CD4-positive, CD25-positive, alpha-beta regulatory T cell (primary cell): ENCODE measurements at places on chromosomes 2 and 18.

- no peak for DNase-seq
These were observed 129.0 kb upstream of the ACVR2A start for GRCh38 chr2:147715807-147716206.

- no peak for DNase-seq
These were observed 11.1 kb downstream of the TET3 start for GRCh38 chr2:73995810-73996209.

DNA sequence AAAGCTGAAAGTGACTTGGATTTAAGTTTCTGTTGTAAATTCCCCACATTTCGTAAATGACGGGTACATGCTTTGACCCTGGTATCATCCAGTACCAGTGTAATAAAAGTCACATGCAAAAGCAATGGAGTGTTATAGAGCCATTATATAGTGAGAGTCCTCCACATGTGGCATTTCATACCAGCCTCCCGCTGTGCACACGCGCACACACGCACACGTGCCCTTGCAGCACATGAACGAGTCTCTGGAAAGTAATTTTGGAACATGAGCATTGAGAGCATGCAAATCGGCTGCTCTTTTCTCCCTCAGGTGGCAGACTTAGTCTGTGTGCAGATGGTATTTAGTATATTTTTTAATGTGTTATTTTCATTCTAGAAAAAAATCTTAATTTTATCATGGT lies 198.1 kb downstream of the ZNF407 start:
- no peak for DNase-seq

DNA sequence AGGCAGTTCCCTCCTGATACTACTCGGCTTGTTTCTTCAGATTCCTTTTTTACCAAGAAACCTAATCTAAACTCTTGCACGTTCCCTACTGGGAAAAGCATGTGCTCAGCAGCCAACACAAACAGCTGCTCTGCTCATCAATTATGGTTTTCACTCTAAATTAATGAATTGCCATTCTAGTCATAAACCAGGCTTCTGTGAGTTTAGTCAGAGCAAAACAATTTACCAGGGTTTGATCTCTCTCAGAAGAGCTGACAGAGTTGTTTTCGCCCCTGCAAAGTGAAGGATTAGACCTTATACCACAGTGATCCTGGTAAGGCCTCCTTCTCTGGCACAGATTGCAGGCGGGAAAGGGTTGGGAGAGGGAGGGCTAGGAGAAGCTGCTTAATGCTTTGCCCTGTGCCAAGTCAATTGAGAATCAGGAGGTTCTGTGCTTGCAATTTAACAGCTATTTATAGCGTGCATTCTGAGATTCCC lies 57.2 kb downstream of the REEP1 start:
- no peak for DNase-seq

DNA sequence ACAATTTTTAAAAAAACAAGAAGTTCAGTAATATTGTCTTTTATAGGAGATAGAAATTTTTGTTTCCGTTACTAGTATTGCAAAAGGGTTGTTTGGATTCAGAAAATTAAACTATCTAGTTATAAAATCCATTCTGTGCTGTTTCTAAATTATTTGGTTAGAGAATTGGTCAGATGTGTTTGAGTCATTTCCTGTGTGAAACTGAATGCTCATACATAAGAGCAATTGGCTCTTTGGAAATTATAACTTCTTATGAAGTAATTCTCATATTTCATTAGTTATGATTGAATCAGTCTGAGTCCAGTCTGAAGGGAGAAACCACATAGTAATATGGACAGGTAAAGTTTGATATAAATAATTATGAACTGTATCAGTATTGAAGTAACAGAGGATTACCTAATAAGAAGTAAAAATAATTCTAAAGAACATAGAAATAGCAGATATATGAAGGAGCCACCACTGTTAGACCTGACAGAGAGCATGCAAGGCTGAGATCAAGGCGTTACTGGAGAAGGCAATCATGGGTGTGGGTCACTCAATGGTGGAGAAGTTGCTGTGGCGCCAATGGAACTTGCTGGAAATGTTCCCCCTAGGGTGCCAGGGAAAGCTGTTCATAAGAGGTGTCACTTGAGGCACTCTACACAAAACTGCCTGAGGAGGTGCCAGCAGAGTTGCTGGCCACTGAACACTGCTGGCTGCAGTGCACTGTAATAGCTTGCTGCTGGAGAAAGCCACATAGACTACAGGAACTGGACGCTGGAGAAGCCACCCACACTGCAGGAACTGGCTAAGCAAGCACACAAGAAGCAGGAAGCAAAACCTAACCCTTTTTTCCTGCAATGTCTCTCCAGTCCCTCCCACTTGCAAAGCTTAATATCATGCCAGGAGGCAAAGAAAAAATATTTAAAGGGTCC lies 18.0 kb upstream of the FAP start:
- no peak for DNase-seq

DNA sequence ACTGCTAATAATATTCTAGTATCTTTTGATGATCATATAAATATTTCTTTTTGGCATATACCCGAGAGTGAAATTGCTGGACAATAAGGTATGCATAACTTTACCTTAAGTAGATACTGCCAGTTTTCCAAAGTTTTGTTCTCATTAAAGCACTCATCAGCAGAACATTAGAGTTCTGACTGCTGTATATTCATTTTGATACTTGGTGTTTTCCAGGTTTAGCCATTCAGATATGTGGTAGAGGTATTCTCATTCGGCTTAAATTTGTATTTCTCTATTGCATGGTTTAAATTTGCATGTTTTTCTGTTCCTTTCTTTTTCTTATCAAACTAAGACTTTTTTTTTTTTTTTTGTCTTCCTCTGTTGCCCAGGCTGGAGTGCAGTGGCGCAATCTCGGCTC lies 18.2 kb downstream of the CYBRD1 start:
- no peak for DNase-seq

DNA sequence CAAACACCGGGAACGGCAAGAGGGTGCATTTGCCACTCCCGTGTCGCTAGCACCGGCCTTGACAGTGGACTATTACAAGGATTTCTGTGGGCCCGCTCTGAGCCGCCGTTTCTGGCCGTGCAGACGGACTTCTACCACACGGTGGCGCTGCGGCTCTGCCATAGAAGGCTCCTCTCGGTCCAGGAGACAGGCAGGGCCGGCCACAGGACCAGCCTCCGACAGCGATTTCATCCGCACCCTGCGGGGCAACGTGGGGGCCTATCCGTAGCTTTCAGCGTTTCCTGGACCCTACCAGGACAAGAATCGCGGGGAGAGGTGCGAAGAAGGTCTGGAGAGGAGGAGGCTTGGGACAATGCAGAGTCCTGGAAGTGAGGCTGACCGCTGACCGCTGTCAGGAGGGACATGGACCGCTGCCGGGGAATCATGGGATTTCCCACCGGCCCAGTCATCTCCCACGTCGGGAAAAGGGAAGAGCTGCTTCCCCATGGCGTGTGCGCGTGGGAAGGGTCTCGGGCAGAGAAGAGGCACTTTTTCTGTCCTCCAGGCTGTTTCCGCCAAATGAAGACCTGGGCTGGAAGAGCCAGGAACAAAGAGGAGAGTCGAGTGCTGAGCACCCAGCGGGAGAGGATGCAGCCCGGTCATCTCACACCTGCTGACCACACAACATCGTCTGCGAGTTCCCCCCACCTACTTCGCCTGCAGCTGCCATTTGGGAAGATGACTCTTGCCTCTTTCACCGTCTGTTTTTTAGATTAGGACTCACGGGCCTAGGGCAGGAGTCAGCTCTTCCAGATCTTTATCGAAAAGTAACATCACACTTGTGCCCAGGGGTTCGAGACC lies 35.5 kb upstream of the HAAO start:
- DNase-seq: peak; percentile 65

DNA sequence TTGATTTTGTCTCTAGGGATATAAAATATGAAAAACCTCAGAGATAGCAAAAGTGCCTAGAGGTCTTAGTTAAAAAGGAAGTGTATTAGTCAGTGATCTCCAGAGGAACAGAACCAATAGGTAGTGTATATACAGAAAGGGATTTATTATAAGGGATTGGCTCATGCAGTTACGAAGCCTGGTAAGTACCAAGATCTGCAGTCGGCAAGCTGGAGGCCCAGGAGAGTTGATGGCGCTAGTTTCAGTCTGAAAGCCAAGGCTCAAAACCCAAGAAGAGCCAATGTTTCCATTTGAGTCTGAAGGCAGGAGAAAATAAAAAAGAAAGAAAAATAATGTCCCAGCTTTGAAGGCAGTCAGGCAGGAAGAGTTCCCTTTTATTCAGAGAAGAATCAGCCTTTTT lies 93.3 kb downstream of the COLEC12 start:
- no peak for DNase-seq

DNA sequence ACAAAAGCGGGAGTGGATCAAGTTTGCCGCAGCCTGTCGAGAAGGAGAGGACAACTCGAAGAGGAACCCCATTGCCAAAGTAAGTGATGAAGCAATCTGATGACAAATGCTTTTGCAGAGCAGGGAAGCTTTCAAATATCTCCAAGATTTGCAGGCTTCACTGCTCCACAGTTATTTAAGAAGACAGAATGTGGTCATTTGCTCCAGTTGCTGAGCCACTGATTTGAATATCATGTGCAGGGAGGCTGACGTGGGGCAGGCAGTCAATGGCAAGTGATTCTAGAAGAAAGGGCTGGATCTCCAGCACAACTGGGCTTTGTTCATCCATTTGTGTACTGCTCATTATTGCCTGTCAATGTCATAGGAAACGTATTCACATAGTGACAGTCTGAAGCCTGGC lies 10.2 kb downstream of the DSG4 start:
- DNase-seq: no peak

DNA sequence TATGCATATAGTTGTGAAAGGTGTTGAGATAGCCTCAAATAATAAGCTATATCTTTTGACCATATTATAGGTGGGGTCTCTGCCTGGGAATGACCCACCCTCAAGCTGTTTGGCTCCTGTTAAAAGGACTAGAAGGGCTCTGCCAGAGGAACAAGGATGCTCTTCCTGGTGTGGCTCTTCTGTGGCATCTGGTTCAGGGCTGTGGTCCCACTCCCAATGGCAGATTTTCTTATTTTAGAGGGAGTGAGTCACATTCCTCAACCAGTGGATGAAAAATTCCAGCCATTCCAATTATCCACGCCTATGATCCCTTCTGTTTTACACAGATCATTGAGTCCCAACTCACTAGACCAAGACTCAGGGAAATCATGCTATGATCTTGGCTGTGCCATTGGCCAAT lies 119.9 kb downstream of the PARD3B start:
- DNase-seq: no peak

DNA sequence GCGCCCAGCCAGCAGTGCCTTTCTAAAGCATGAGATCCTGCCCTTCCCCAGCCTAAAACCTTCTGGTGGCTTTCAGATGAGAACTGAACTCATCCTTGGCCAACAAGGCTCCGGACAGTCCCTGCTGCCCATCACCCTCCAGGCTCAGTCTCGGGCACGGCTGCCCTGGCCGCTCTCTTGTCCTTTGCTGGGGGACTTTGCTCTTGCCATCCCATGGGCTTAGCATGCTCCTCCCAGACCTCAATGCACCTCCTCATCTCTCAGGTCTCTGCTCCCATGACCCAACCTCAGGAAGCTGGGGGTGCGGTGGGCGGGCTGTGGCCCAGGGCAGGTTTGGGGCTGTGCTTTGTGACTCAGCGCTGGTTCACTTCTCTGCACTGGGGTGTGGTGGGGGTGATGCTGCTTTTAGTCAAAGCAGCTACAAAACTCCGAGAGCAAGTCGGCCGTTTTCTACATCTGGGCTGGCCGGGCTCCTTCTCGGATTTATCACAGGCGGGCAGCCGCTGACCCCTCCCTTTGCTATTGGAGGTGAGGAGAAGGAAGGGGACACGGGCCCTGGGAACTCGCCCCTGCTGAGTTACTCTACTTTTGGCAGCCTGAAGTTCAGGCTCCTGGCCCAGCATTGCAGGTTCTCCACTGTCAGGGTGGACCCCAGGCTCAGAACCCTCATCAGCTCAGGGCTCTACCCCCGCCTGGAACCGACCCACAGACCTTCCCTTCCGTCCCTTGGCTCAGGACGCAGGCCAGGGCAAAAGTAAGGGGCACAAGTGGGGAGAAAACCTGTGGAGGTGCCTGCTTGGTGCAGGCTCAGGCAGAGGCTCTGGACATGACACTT lies 90.6 kb upstream of the TAF1B start:
- DNase-seq: no peak

GRCh38 chr2:160621748-160622147 lies 128.1 kb upstream of the RBMS1 start:
- no peak for DNase-seq

GRCh38 chr2:182496596-182496995 lies 69.8 kb upstream of the PDE1A start:
- DNase-seq: no peak

- no peak for DNase-seq
These were observed 44.6 kb upstream of the TGFA start for GRCh38 chr2:70598197-70598596.

- no peak for DNase-seq
These were observed 13.8 kb downstream of the LAPTM4A start for GRCh38 chr2:20037660-20038059.

GRCh38 chr2:220269367-220269766 lies 641.9 kb downstream of the SLC4A3 start:
- no peak for DNase-seq

DNA sequence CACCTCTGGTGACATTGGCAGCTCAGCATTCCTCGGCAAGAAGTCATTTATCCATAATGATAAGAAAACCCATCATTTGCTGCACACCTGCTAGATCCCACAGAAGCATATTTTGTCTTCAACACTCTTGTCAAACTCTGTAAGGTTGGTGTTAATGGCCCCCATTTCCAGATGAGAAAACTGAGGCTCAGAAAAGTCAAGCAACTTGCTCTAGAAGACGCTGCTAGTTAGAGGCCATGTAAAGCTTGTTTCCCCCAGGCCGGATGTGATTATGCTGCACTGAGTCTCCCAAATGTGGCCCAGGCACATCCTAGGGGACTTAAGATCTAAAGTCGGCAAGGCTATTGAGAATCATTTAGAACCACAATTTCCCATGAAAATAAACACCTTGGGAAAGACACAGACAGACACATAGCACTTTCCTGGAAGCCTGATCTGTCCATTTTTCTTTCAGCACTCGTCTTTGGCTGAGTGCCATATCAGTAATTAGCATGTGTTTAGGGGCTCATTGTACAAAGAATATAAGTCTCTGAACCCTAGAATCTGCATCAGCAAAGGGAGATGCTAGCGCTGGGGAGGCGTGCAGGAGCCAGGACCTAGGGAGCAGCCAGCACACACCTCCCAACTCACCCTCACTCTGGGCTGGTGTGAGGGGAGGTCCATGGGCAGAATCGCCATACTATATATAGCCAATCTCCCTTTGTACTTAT lies 39.3 kb downstream of the C1QL2 start:
- DNase-seq: no peak

- no peak for DNase-seq
These were observed 286.5 kb downstream of the CCDC178 start for GRCh38 chr18:33154049-33154448.

- DNase-seq: no peak
These were observed 566.0 kb downstream of the NR4A2 start for GRCh38 chr2:155766342-155767115.
